ENCODE measurements at places on chromosomes 12 and 14.
A peak's percentile ranks its signal among the peaks of the same experiment; 100 is the strongest.

GRCh38 chr12:98736352-98737321 lies 91.5 kb downstream of the APAF1 start:
- DNase-seq, result peak; percentile 49

DNA sequence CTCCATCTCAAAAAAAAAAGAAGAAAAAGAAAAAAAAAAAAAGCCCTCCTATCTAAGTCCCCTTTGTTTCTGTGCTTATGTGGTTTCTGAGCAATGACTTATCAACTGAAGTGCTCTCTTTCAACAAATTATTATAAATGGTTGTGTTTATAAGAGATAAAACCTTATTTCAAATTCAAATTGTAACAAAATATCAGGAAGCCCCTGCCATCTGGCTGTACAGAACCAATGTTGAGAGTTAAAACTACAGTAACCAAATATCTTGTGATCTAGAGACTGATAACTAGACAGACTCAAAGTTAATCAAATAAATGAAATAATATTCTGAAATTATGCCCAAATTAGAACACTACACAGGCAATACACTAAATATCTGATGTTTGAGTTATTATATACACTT lies 143.0 kb upstream of the CPNE8 start:
- DNase-seq, result no peak

DNA sequence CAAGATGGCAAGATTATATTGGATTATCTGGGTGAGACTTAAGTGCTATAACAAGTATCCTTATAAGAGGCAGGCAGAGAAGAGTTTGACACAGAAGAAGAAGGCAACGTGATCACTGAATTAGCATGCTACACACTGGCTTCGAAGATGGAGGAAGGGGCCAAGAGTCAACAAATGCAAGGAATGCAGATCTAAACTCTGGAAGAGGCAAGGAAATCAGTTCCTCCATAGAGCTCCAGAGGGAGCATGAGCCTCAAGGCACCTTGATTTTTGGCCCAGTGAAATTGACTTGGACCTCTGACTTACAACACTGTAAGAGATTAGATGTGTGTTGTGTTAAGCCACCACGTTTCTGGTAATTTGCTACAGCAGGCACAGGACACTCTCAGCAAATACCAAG lies 536.4 kb upstream of the SEL1L start:
- DNase-seq, result no peak

GRCh38 chr14:63624203-63624602 lies 17.5 kb downstream of the WDR89 start:
- no peak for DNase-seq

DNA sequence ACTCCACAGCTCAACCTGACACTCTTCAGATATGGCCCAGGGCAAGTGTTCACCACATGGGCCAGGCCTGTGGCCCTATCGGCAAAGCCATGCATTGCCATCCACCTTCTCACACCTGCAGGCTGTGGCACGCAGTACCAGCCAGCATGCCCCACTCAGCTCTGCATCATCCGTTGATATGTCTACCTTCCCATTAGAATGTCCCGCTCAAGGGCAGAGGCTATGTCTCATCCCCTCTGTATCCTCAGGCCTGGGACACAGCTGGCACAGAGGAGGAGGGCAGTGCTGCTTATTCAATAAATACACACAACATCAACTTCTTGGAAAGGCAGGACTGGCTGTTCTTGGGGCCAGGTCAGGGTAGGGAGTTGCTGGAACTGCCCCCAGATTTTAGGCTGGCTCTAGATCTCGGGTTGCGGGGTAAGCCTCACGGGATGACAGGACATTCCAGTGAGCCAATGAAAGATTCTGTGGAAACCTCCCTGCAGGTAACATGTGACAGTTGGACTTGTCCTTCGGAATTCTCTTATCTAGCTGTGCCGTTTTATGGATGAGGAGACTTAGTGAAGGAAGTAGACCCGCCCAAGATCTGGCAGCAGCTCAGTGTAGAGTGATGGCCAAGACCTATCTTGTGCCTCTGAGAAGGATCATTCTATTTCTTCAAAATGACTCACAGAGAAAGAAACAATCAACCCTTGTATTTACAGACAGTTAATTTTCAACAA lies 25.6 kb downstream of the SYNE3 start:
- no peak for DNase-seq

DNA sequence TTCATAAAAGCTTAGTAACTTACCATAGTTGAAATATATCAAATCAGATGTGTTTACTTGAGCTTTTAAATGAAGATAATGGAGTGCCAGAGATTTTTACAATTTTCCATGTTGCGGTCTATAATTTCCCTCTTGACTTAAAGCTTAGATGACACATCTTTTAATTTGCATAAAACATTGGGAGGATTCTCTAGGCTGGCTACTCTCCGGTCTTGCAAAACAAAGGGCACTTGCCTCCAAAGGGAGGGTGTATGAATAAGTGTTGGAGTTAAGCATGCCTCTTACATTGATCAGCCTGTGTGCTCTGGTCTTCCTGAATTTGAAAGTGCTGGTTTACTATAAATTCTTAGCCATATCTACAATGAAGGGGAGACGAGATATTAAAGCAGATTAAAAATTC lies 336.4 kb upstream of the NAV3 start:
- no peak for DNase-seq

GRCh38 chr12:65408441-65408840 lies 130.0 kb downstream of the MSRB3 start:
- DNase-seq, result no peak

DNA sequence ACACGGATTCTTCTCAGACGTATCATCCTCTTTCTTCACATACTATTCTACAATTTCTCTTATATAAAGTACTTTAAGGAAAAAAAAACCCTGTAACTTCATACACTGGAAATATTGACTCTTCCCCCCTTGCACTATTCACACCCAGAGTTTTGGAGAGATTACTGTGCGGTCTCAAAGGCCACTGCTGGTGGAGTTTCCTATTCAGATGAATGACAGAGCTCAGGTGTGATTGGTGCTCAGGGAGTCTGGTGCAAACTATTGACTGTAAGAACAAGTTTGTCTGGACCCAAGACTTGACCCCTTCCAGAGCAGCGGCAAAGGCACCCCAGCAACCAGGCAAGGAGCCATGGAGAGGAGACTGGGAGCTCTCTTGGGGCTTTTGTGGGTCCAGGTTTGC lies 187.5 kb upstream of the OR4E1 start:
- DNase-seq, result no peak

DNA sequence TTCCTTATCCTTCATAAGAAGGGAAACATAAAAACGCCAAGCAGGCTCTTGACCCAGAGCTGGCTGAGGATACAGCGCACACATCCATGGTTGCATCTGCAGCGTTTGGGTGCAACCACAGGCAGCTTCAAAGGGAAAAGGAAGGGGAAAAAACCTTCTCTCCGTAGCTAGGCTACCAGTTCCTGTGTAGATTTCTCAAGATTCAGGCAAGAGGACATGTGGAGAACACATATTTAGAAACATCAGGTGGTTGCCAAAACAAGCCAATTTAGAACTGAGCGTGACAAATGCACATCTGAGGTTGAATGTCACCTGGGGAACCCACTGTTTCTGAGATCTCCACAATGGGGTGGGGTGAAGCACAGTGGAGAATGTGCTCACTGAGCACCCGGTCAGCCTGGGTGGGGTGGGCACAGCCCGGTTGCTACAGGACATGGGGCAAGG lies 78.3 kb upstream of the BDKRB2 start:
- no peak for DNase-seq

DNA sequence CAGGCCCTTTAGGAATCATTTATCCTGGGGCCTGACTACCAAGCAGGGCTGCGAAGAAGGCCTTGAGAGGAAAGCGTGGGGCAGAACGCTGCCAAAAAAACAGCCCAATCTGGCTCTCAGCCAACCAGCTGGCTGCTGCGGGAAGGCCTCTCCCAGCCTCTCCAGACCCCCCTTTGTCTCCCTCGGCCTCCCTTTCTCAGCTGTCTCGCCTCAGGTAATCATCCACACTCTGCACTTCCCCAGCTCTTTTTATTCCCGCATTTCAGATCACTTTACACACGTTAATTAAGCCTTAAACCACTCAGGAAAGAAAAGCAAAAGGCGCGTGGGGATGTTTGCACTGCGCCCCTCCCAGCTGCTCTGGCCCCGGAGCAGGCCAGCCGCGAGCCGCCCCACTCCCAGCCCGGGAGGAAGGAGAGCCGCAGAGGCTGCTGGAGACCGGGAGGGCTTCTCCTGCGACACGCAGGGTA lies 208.2 kb upstream of the FOXN3 start:
- DNase-seq, result no peak

GRCh38 chr14:86491743-86492142 lies 961.8 kb downstream of the FLRT2 start:
- no peak for DNase-seq

DNA sequence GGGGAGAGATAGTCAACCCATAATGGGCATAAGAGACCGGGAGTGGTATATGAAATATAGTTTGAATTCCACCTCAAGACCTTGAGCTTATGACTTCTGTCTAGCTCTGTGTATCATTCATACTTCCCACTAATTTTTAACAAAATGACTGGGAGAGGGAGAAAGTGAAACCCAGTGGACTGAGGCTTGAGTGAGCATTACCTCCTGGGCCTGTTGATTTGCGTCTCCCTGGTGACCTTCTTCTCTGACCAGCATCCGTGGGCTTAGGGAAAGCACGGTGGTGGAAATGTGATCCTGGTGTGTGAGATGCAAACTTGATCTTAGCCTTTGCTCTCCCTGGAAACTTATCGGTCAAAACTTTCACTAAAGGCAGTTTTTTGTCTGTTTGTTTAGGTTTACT lies 207.9 kb upstream of the BCL2L14 start:
- DNase-seq, result no peak

DNA sequence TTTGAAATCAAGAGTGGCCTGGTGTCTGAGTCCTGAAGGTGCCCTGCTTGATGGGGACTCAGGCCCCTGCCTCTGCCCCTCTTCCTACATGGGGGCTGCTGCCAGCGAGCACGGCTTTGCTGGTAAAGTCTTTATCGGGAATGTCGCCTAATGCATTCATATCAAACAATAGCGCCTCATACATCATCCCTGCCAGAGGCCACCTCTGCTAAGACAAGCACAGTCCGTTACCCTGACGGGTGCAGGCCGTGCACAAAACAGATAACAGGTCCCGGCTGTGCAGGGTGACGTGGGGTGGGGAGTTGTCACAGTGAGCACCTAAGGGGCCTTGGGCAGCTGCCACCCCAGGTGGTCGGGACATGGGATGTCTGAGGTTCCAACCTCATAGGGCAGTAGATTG lies 68.4 kb upstream of the FAM222A start:
- no peak for DNase-seq

- DNase-seq, result no peak
These were observed 993.9 kb downstream of the GALC start for GRCh38 chr14:86999036-86999435.

- no peak for DNase-seq
These were observed 13.0 kb downstream of the ATG14 start for GRCh38 chr14:55398679-55399078.

- peak; percentile 73 for DNase-seq
These were observed at the start of gene MARCHF9 for GRCh38 chr12:57754411-57755193. Gene MARCHF9 (plus strand): TSS chr12:57755103. CDS start chr12:57755529, 426 bp downstream.

DNA sequence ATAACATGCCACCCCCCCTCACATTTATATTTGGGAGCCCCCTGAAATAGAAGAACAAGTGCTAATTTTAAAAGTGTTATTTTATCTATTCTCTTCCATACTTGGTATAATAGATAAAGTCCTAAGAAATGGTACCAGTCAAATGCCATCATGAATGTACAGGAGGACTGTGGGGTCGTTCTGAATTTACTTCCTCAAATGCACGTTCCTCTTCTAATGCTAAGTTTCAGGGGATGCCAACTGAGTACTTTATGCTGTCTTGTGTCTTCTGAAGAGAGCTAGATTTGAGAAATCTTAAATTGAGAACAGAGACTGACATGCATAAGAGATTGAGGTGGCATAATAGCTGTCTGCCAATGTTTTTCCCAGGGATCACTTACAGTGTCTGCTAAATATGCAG lies 59.0 kb downstream of the CFAP54 start:
- no peak for DNase-seq

GRCh38 chr14:50944647-50945413 lies 547 bp upstream of the PYGL start:
- peak; percentile 47 for DNase-seq

GRCh38 chr12:15627995-15628945 lies 160.9 kb downstream of the EPS8 start:
- DNase-seq, result no peak

- DNase-seq, result no peak
These were observed 496.5 kb downstream of the VRK1 start for GRCh38 chr14:97293659-97294058.

- DNase-seq, result no peak
These were observed 14.0 kb downstream of the GPR68 start for GRCh38 chr14:91230397-91231035.
